ENCODE measurements at places on chromosomes 7 and 10.

- no peak for DNase-seq
These were observed 29.3 kb upstream of the RNF32 start for GRCh38 chr7:156611014-156612010.

DNA sequence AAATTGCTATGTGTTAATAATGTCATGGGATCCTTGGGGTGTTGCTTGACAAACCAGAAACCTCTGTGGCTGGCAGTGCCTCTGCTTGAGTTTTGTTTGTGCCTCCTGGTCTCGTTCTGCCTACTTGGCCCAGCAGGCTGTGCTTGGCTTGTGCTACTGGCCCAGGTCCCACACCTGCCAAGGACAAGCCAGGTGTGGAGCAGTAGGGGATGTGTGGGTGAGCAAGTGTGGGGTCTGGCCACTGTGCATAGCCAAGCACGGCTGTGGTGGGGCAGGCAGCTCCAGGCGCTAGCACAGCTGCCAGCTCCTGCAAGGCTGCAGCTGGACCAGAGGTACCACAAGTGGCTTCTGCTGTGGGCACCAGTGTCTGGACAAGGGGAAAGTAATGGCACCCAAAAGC, 149.6 kb upstream of the HGF start:
- DNase-seq = no peak

GRCh38 chr10:97059006-97059871, 126.5 kb downstream of the SLIT1 start:
- peak; percentile 83 for DNase-seq

DNA sequence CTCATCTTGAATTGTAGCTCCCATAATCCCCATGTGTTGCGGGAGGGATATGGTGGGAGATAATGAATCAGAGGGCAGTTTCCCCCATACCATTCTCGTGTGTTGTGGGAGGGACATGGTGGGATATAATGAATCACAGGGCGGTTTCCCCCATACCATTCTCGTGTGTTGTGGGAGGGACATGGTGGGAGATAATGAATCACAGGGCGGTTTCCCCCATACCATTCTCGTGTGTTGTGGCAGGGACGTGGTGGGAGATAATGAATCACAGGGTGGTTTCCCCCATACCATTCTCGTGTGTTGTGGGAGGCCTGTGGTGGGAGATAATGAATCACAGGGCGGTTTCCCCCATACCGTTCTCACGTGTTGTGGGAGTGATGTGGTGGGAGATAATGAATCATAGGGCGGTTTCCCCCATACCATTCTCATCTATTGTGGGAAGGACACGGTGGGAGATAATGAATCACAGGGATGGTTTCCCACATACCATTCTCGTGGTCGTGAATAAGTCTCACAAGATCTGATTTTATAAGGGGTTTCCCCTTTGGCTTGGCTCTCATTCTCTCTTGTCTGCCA, 271.0 kb downstream of the MAD1L1 start:
- DNase-seq = no peak

GRCh38 chr7:38294926-38295325, 21.5 kb upstream of the TARP start:
- no peak for DNase-seq

- no peak for DNase-seq
These were observed 97.7 kb downstream of the ARHGAP12 start for GRCh38 chr10:31830887-31831286.

- no peak for DNase-seq
These were observed 19.1 kb downstream of the CTBP2 start for GRCh38 chr10:125141150-125141859.

DNA sequence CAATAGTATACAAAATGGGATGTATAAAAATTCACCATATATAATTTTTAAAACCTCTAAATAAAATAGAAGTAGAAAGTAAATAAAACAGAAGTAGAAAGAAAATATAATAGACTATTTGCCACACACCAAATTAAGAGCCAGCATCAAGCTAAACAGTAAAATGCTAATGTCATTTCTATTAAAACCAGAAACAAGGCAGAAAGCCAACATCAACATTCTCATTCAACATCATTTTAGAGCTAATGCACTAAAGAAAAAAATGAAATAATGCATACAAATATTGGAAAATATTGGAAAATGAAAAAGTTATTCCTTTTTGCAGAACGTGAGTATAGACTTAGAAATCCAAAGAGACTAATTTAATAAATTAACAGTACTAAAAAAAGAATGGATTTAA, 23.4 kb upstream of the RELN start:
- DNase-seq = no peak

GRCh38 chr7:81427461-81427860, 342.4 kb downstream of the HGF start:
- DNase-seq = no peak

GRCh38 chr10:11448190-11448544, 163.3 kb downstream of the USP6NL start:
- no peak for DNase-seq

GRCh38 chr10:33382216-33382600, 47.7 kb upstream of the NRP1 start:
- DNase-seq = no peak

DNA sequence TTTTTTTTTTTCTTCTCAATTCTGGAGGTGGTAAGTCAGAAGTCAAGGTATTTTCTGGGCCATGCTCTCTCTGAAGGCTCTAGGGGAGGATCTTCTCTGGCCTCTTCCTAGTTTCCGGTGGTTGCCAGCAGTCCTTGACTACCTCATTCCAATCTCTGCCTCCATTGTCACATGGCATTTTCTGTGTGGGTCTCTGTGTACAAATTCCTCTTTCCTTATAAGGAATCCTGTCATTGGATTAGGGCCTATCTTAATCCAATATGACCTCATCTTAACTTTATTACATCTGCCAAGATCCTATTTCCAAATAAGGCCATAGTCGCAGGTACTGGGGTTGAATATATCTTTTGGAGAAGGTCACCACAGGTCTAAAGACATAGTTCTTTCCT, 129.3 kb upstream of the PRR15 start:
- DNase-seq = no peak

- DNase-seq = no peak
These were observed 46.7 kb downstream of the PKD1L1 start for GRCh38 chr7:47901542-47901941.

DNA sequence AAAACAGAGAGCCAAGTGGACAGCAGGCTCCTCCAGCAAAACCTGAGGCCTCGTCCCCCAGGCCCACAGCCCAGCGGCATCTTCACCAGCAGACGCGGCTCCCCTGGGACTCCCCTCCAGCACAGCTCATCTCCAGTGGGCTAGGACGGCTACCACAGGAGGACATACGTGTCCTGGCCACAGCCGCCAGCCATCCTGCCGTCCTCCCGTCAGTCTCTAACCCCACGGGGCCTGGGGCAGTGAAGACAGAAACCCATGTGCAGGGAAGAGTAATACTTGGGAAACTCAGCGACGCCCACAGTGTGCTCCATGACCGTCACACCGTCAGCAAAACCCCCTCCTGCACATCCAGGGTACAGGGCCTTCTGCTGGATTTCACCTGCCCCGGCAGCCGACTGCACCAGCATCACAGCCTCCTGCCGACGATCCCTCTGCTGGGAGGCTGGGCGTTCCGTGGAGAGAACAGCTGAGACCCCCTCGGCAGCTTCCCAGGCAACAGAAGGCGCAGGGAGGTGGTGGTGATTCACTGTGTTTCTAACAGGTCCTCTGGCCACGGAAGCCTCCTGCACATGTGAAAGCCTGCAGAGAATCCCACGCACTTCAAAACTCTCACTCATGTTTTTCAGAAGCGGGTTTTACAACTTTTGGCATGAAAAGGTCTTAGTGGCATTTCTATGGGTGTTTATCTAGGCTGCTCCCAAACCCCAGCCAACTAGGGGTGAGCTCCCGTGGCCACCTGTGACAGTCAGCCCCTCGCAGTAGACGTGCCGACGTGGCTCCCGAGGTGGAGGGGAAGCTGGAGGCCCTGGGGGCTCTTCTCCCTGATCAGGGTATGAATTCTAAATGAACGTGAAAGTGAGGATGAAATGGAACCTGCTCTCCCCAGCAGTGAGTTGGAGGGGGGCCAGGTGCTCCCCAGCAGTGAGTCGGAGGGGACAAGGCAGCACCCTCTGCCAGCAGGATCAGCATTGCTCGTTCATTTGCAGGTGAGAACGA, 513.5 kb downstream of the PTPRN2 start:
- DNase-seq = no peak

GRCh38 chr10:12656518-12657142, 307.3 kb downstream of the CAMK1D start:
- peak; percentile 73 for DNase-seq

GRCh38 chr7:157267956-157268355, 68.8 kb upstream of the DNAJB6 start:
- no peak for DNase-seq
